ENCODE measurements at places on chromosomes 12 and 14.
A peak's percentile ranks its signal among the peaks of the same experiment; 100 is the strongest.

GRCh38 chr14:57329833-57330232 lies 60.6 kb upstream of the NAA30 start:
- no peak overlapping the region for H3K27ac ChIP-seq
- no peak overlapping the region for H3K4me3 ChIP-seq
- H3K4me1 ChIP-seq, result no peaks in the 10 kb centered on the region
- no peaks in the 10 kb centered on the region for H3K36me3 ChIP-seq

- peaks cover 76% of the 10 kb centered on the region for H3K4me1 ChIP-seq
- peaks cover 5% of the 10 kb centered on the region for H3K36me3 ChIP-seq
- no peaks in the 10 kb centered on the region for H3K27me3 ChIP-seq
- peak; percentile 87 for DNase-seq
- H3K27ac ChIP-seq, result peak overlapping the region; percentile 90
These were observed 7.2 kb downstream of the ALDH2 start for GRCh38 chr12:111773801-111774551.

DNA sequence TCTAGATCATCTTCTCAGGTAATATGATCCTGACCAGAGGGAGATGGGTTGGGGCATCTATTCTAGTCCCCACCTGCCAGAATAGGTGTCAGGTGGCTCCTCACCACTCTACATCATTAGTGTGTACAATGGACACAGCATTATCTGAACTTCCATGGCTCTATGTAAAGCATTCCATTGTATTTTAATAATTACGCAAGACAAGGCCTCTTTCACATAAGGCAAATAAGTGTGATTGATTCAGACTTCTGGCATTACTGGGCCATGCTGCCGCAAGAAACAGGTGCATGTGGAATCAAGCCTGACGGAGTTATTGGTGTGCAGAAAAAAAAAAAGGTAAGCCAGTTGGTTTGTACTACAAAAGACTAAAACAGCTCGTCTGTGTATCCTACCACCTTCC lies 3.1 kb upstream of the DDHD1 start:
- H3K4me1 ChIP-seq, result peaks cover 8% of the 10 kb centered on the region
- H3K36me3 ChIP-seq, result no peaks in the 10 kb centered on the region
- H3K4me3 ChIP-seq, result no peak overlapping the region
- no peak for DNase-seq

GRCh38 chr12:12467264-12467663 lies 95.4 kb downstream of the DUSP16 start:
- H3K4me3 ChIP-seq, result no peak overlapping the region
- H3K4me1 ChIP-seq, result peaks cover 9% of the 10 kb centered on the region
- peak overlapping the region; percentile 66 for H3K27ac ChIP-seq
- no peaks in the 10 kb centered on the region for H3K27me3 ChIP-seq
- DNase-seq, result no peak
- peaks cover 10% of the 10 kb centered on the region for H3K36me3 ChIP-seq

GRCh38 chr14:93717668-93718320 lies 70.5 kb downstream of the PRIMA1 start:
- no peaks in the 10 kb centered on the region for H3K4me1 ChIP-seq
- DNase-seq, result peak; percentile 72
- no peak overlapping the region for H3K4me3 ChIP-seq
- H3K27me3 ChIP-seq, result peaks cover 14% of the 10 kb centered on the region
- H3K27ac ChIP-seq, result no peak overlapping the region

DNA sequence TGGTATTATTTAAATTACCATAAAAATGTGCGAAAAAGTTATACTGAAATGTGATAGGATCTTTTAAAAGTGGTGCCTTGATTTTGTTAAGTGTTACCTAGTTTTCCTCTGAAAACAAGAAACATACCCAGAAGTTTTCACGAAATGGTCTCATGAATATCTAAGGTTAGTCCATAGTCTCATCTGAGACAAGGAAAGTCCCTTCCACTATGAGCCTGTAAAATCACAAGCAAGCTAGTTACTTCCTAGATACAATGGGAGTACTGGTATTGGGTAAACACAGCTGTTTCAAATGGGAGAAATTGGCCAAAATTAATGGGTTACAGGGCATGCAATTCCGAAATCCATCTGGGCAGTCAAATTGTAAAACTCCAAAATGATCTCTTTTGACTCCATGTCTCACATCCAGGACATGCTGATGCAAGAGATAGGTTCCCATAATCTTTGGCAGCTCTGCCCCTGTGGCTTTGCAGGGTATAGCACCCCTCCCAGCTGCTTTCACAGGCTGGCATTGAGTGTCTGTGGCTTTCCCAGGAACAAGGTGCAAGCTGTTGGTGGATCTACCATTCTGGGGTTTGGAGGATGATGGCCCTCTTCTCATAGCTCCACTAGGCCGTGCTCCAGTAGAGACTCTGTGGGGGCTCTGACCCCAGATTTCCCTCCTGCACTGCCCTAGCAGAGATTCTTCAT lies 271.4 kb downstream of the NAV3 start:
- H3K27me3 ChIP-seq, result no peaks in the 10 kb centered on the region
- no peak overlapping the region for H3K27ac ChIP-seq
- H3K4me3 ChIP-seq, result no peak overlapping the region
- no peaks in the 10 kb centered on the region for H3K36me3 ChIP-seq

DNA sequence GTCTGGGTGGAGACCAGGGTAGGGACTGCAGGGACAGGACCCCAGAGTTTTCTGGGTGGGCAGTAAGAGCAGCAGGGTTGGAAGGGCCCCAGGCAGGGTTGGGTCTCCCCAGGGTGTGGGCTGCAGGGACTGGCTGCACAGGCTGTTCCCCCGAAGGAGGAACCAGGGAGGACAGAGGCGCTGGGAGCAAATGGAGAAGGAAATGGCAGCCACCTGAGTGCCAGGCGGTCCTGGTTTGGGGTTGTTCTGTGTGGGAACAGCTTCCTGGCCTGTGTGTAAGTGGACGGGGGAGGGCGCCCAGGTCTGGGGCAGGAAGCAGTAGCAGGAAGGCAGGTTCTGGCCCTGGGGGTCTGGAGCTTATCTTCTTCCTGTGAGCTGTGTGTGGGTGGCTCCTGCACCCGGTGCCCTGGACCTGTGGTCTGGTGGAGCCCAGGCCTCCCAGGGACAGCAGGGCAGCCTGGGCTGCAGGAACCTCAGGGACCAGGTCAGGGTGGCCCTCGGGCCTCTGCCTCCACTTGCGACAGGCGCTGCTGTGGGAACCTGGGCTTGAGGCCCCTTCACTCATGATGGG lies 372.8 kb downstream of the TMEM121 start:
- no peak overlapping the region for H3K27ac ChIP-seq
- DNase-seq, result no peak
- no peaks in the 10 kb centered on the region for H3K27me3 ChIP-seq
- H3K4me1 ChIP-seq, result no peaks in the 10 kb centered on the region
- H3K36me3 ChIP-seq, result no peaks in the 10 kb centered on the region

DNA sequence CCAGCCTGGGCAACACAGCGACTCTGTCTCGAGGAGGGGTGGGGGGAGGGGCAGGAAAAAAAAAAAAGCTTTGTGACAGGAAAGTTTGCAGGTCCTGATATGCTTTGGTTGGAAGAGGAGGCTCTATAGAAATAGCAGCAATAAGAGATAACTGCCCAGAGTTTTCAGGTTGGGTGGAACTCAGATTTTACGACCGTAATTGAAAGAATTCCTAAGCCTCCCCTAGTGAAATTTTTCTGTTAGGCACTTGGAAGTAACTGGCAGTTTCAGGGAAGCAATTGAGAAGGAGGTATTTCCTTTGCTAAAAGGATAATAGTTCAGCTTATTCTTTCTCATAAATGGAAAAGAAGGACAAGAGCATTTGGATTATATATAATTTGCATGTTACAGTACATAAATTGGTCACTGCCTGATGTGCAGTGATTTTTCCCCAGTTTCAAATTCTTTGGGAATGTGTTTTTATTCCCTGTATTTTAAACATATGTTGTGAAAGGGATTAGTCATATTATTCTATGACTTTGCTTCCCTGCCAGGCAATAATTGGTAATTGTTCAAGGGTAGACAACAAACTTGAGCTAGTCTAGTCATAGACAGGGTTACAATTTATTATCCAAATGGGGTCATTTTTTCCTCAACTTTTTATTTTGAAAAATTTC lies 452.8 kb downstream of the AEBP2 start:
- H3K4me3 ChIP-seq, result no peak overlapping the region
- no peaks in the 10 kb centered on the region for H3K36me3 ChIP-seq
- no peaks in the 10 kb centered on the region for H3K27me3 ChIP-seq
- H3K4me1 ChIP-seq, result no peaks in the 10 kb centered on the region
- no peak overlapping the region for H3K27ac ChIP-seq

DNA sequence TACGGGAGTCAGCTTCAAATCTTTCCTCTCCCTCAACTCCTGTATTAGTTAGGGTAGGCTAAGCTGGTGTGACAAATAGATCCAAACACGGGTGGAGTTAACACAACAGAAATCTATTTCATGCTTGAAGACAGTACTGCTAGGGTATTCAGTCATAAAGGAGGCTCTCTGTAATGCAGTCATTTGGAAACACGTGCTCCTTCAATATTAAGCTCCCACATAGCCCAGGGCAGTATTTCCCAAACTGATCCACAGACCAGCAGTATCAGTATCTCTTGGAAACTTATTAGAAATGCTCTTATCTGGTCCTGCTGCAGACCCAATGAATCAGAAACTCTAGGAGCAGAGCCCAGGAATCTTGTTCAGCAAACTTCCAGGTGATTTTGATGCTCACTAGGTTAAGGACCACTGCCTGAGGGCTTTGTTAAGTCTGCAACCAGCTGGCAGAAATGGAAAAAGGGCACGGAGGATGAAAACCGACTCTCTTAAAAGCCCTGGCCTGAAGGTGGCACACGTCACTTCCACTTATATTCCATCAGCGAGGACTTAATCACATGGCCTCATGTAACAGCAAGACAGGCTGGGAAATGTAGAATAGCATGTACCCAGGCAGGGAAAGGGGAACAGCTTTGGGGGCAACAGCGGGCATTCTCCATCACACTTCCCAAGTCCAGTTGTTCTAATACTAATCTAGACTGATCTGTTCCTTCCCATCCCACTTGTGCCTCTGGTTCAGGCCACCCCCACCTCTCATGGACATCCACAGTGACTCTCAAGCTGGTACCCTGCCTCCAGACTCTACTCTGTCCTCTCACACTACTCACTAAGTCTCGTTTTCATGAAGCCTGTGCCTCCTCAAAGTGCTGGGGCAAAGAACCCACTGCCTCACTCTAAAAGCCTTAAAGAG lies 38.2 kb upstream of the RIC8B start:
- DNase-seq, result no peak
- H3K4me3 ChIP-seq, result no peak overlapping the region
- H3K36me3 ChIP-seq, result no peaks in the 10 kb centered on the region
- no peaks in the 10 kb centered on the region for H3K27me3 ChIP-seq
- H3K27ac ChIP-seq, result no peak overlapping the region
- H3K4me1 ChIP-seq, result no peaks in the 10 kb centered on the region

DNA sequence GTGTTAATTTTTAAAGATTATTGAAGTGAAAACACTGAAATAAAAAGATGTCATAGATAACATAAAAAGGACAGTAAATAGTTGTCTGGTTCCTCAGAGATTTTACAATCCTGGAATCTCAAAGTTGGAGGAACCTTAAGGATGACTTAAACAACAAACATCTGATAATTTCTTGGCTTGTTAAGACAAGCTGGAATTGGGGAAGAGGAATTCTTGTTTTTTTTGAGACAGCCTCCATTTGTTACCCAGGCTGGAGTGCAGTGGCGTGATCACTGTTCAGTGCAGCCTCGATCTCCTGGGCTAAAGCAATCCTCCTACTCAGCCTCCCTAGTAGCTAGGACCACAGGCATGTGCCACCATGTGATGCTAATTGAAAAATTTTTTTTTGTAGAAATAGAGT lies 2.3 kb downstream of the ZNF410 start:
- H3K36me3 ChIP-seq, result peaks cover 13% of the 10 kb centered on the region
- H3K27me3 ChIP-seq, result no peaks in the 10 kb centered on the region
- H3K27ac ChIP-seq, result no peak overlapping the region
- no peak for DNase-seq
- H3K4me3 ChIP-seq, result no peak overlapping the region

DNA sequence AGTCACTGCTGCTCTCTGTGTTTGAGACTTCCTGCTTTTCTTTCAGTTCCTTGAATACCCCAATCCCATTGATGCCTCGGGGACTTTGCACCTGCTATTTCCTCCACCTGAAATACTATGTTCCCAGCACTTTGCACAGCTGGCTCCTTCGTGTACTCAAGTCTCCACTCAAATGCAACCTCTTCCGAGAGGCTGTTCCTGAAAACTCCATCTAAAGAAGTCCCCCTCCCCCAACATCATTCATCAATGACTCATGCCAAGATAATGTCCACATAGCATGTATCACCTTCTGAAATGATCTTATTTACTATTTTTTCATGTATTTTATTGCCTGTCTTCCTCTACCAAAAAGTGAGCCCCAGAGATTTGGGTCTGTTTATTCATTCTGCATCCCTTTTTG lies 48.6 kb downstream of the HSPB8 start:
- no peak for DNase-seq
- H3K4me3 ChIP-seq, result no peak overlapping the region
- no peak overlapping the region for H3K27ac ChIP-seq
- peaks cover 3% of the 10 kb centered on the region for H3K27me3 ChIP-seq
- H3K4me1 ChIP-seq, result no peaks in the 10 kb centered on the region

- H3K4me1 ChIP-seq, result no peaks in the 10 kb centered on the region
- H3K36me3 ChIP-seq, result no peaks in the 10 kb centered on the region
- no peak overlapping the region for H3K27ac ChIP-seq
- no peak for DNase-seq
These were observed 107.2 kb upstream of the DDHD1 start for GRCh38 chr14:53260286-53260685.

- no peaks in the 10 kb centered on the region for H3K4me1 ChIP-seq
- H3K27me3 ChIP-seq, result no peaks in the 10 kb centered on the region
- H3K27ac ChIP-seq, result no peak overlapping the region
- DNase-seq, result no peak
- no peak overlapping the region for H3K4me3 ChIP-seq
- H3K36me3 ChIP-seq, result no peaks in the 10 kb centered on the region
These were observed 88.7 kb downstream of the TMTC1 start for GRCh38 chr12:29695026-29695425.

DNA sequence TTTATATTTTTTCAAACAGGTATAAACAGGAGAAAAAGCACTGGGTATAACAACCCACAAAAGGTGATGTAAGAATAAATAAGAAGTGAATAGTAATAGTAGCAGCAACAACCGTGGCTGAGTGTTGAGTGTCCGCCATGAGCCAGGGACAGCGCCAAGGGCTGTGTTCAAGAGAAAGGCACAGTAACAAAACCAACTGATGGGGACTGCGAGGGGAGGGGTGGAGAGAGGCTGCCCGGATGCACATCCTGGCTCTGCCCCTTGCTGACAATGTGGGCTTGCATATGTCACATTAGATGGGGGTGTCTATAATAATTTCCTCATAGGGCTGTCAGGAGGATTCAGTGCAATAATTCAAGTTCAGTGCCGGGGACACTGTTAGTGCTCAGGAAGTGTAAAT lies 912.4 kb downstream of the VRK1 start:
- DNase-seq, result no peak
- no peak overlapping the region for H3K4me3 ChIP-seq
- no peaks in the 10 kb centered on the region for H3K4me1 ChIP-seq
- H3K36me3 ChIP-seq, result no peaks in the 10 kb centered on the region

DNA sequence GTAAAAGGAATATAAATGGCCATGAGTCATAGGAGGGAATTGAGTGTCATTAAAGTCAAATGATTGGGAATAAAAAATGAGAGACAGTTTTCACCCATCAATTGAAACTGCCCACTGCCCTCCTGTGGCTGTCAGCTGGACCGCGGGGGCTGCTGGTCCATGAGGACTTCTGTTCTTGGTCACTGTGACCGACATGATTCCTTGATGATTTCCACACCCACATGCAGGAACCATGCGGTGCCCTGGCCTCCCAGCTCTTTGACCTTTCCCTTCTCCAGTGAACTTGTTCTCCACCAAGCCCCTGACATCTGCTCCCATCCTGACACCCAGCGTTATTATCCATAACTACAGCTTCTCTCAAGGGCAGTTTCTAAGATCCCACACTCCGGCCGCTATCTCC lies 48.4 kb downstream of the C12orf75 start:
- no peaks in the 10 kb centered on the region for H3K36me3 ChIP-seq
- peaks cover 10% of the 10 kb centered on the region for H3K4me1 ChIP-seq
- no peak for DNase-seq
- H3K27ac ChIP-seq, result no peak overlapping the region
